ENCODE measurements at places on chromosomes 5 and 9. TPM values are rescaled to one million over a fixed set of nuclear protein-coding genes. Genes with fewer than 3 reads are reported as not detected.
A peak's percentile ranks its signal among the peaks of the same experiment; 100 is the strongest.

GRCh38 chr5:5544094-5544663 lies 121.7 kb downstream of the ICE1 start:
- no peaks in the 10 kb centered on the region for H3K36me3 ChIP-seq
- H3K27me3 ChIP-seq = no peaks in the 10 kb centered on the region
- no peak for DNase-seq
- H3K4me3 ChIP-seq = no peak overlapping the region
- no peak overlapping the region for H3K27ac ChIP-seq

- no peak for DNase-seq
- H3K4me1 ChIP-seq = no peaks in the 10 kb centered on the region
- no peak overlapping the region for H3K4me3 ChIP-seq
- no peaks in the 10 kb centered on the region for H3K27me3 ChIP-seq
- H3K27ac ChIP-seq = no peak overlapping the region
Observed at GRCh38 chr5:92518318-92518904, 1062.6 kb downstream of the NR2F1-AS1 start.

DNA sequence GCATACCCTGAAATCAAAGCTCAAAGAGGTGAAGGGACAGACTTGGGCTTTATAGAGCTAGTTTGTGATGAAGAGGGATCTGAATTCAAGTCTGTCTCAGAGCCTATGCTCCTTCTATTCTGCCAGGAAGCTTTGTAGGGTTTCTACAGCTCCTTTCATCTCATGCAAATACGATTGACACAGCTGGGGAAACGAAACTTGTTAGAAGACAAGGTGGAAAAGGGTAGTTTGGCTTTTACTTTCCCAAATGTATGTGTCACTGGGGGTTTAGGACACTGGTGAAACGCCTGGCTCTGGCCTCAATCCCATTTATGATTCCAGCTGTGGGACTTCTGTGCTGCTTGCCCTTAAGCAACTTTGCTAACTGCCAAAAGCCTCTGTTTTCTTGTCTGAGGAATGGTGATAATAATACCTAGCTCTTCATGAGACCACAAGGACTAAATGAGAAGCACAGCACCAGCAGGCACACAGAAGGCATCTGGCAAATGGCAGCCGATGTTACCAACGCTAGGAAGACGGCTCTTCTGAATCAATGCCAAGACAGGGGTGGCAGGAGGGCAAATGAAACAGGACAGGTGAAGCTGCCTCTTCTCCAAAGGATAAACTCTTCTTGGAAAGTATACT lies 70.3 kb upstream of the EQTN start:
- no peak overlapping the region for H3K4me3 ChIP-seq
- no peak for DNase-seq
- no peaks in the 10 kb centered on the region for H3K27me3 ChIP-seq
- H3K4me1 ChIP-seq = peaks cover 31% of the 10 kb centered on the region
- H3K27ac ChIP-seq = no peak overlapping the region

DNA sequence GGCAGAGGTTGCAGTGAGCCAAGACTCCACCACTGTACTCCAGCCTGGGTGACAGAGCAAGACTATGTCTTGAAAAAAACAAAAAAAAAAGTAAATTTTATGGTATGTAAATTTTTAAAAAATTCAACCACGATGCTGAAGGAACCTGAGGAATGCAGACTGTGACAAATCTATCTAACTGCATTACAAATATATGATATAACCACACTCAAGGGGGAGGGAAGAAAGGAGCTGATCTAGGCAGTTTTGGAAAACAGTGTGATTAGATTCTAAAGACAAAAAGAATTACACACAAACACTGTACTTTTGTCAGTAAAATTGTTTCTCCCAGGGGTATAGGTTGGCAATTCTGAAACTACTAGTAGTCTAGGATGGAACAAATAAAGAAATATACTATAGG lies 17.0 kb downstream of the LARS1 start:
- no peaks in the 10 kb centered on the region for H3K4me1 ChIP-seq
- H3K36me3 ChIP-seq = peaks cover 99% of the 10 kb centered on the region
- H3K4me3 ChIP-seq = no peak overlapping the region
- no peaks in the 10 kb centered on the region for H3K27me3 ChIP-seq
- DNase-seq = no peak
- no peak overlapping the region for H3K27ac ChIP-seq

DNA sequence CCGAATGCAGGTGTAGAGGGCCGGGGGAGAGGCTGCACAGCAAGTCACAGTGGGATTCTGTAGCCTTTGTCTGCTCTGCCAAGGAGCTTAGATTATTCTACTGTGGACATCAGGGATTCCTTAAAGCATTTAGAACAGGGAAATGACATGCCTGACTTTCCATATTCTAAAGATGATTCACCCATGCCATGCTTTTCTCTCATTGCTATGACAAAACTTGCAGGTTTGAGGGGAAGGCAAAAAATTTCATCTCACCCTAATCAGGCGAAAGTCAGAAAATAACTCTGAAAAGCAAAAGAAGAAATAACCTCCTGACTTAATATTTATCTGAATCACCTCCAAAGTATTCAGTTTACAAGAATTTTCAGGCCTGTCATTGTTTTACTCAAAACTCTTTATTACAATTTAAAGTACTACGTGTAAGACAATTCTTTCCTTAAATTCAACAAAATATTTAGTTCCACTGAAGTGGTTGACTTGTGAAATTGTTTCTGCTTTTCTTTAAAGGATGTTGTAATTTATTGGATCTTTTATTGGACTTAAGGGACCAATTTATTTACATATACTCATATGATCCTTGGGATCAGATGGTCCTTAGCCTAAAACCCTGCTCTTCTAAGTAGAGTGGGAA lies 30.0 kb upstream of the GAS1 start:
- no peak for DNase-seq
- no peak overlapping the region for H3K4me3 ChIP-seq
- H3K27ac ChIP-seq = no peak overlapping the region
- H3K27me3 ChIP-seq = peaks cover 13% of the 10 kb centered on the region

APBB3 gene
- 25.1 TPM for total RNA-seq

MARCHF6 gene
- total RNA-seq = 136 TPM

- DNase-seq = peak; percentile 70
- no peaks in the 10 kb centered on the region for H3K36me3 ChIP-seq
- H3K4me3 ChIP-seq = no peak overlapping the region
- H3K4me1 ChIP-seq = peaks cover 30% of the 10 kb centered on the region
- H3K27ac ChIP-seq = no peak overlapping the region
- H3K27me3 ChIP-seq = no peaks in the 10 kb centered on the region
Observed at GRCh38 chr5:78569441-78569840, 79.1 kb downstream of the LHFPL2 start.

PITX1 gene
- total RNA-seq = 0.47 TPM

GRCh38 chr5:139164020-139164419 lies 34.1 kb downstream of the SIL1 start:
- no peak overlapping the region for H3K4me3 ChIP-seq
- no peaks in the 10 kb centered on the region for H3K27me3 ChIP-seq
- H3K4me1 ChIP-seq = no peaks in the 10 kb centered on the region
- no peak for DNase-seq
- no peak overlapping the region for H3K27ac ChIP-seq

GRCh38 chr5:131096774-131097710 lies 68.0 kb downstream of the HINT1 start:
- no peaks in the 10 kb centered on the region for H3K36me3 ChIP-seq
- H3K4me3 ChIP-seq = no peak overlapping the region
- no peaks in the 10 kb centered on the region for H3K4me1 ChIP-seq

GRCh38 chr5:177317959-177318377 lies 6.3 kb upstream of the MXD3 start:
- H3K4me1 ChIP-seq = peaks cover 2% of the 10 kb centered on the region
- H3K36me3 ChIP-seq = peaks cover 6% of the 10 kb centered on the region
- no peak overlapping the region for H3K4me3 ChIP-seq
- H3K27me3 ChIP-seq = no peaks in the 10 kb centered on the region
- H3K27ac ChIP-seq = no peak overlapping the region

GRCh38 chr5:154713615-154714125 lies 41.5 kb upstream of the LARP1 start:
- H3K27me3 ChIP-seq = no peaks in the 10 kb centered on the region
- peaks cover 16% of the 10 kb centered on the region for H3K4me1 ChIP-seq
- H3K36me3 ChIP-seq = no peaks in the 10 kb centered on the region
- peak overlapping the region; percentile 71 for H3K27ac ChIP-seq
- peak overlapping the region; percentile 40 for H3K4me3 ChIP-seq

- H3K36me3 ChIP-seq = peaks cover 39% of the 10 kb centered on the region
- H3K4me1 ChIP-seq = peaks cover 41% of the 10 kb centered on the region
- peak overlapping the region; percentile 13 for H3K27ac ChIP-seq
- DNase-seq = peak; percentile 84
- H3K4me3 ChIP-seq = no peak overlapping the region
- no peaks in the 10 kb centered on the region for H3K27me3 ChIP-seq
Observed at GRCh38 chr9:120436983-120437475, 142.9 kb downstream of the CDK5RAP2 start.

IRX4 gene
- total RNA-seq = not detected

GRCh38 chr5:140569197-140569596 lies 4.6 kb downstream of the SLC35A4 start:
- H3K4me1 ChIP-seq = peaks cover 62% of the 10 kb centered on the region
- no peaks in the 10 kb centered on the region for H3K27me3 ChIP-seq
- peaks cover 35% of the 10 kb centered on the region for H3K36me3 ChIP-seq
- H3K27ac ChIP-seq = peak overlapping the region; percentile 72
- no peak for DNase-seq

DNA sequence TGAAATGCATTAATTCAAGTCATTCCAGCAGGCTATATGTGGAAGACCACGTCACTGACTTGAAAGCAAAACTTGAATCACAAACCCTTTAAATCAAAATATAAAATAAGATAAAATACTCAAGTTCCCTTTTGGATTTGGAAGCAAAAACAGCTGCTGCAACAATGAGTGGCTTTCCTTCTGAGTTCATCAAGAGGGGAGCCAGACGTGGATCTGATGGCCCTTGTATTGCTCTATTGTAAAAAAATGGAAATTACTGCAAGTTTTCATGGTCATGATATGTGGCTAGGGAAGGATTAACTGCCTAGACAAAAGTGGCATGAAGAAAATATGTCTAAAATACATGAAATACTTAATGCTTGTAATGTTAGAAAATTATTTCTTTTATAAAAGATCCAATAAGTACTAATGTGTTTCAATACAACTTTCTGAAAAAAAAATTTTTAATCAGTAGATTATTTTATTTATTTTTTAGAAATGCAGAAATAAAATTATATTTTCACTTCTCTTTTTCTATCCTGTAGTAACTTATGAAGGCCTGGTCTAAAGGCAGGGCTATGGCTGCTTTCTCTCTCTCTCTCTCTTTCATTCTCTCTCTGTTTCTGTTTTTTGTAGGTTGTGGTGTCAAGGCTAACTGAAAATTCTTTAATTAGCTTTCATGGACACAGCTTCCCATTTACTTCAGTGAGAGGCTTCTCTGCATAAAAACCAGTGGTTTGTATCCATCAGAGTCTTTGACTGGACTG lies 24.0 kb downstream of the LIX1 start:
- DNase-seq = no peak
- no peaks in the 10 kb centered on the region for H3K36me3 ChIP-seq
- H3K27me3 ChIP-seq = no peaks in the 10 kb centered on the region
- H3K27ac ChIP-seq = no peak overlapping the region

Data from lower lobe of right lung (tissue), 2 donors.